Stimulated activated CD8-positive, alpha-beta memory T cell treated with anti-CD3 and anti-CD28 coated beads, Interleukin-4, amount 100 ng/mL, for 24 hours (primary cell): ENCODE measurements at places on chromosomes 12 and 14.

GRCh38 chr12:24133384-24133783 lies 183.9 kb upstream of the SOX5 start:
- no peak for DNase-seq

GRCh38 chr12:31524791-31525495 lies 66.0 kb downstream of the DENND5B start:
- DNase-seq: no peak

GRCh38 chr14:103894034-103894722 lies 34.1 kb upstream of the TDRD9 start:
- DNase-seq: no peak

DNA sequence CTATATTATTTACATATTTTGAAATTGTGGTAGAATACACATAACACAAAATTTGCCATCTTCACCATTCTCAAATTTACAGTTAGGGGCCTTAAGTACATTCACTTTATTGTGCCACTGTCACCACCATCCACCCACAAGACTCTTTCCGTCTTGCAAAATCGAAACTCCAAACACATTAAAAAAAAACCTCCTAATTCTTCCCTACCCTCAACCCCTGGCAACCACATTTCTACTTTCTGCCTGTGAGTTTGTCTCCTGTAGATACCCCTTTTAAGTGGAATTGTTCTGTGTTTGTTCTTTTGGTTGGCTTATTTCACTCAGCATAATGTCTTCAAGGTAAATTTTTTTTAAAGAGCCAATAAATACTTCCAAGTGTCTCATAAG lies 31.6 kb upstream of the AMIGO2 start:
- DNase-seq: no peak

DNA sequence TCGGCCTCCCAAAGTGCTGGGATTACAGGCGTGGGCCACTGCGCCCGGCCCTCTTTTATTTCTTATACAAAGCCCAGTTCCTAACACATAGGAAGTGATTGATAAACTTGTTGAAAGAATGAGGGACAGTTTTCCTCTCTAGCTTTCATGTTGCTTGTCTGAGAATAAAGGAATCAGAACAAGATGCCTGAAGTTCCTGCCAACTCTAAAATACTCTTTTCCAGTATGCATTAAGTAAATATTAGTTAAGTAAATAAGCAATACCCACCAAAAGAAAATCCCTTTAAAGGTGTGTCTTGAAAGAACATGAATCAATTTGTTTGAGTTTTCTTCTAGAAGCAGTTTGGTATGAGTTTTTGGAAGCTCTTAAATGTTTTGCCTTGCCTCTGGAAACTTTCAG lies 24.4 kb upstream of the CD27 start:
- DNase-seq: no peak

GRCh38 chr14:33369041-33369440 lies 430.4 kb downstream of the NPAS3 start:
- no peak for DNase-seq

DNA sequence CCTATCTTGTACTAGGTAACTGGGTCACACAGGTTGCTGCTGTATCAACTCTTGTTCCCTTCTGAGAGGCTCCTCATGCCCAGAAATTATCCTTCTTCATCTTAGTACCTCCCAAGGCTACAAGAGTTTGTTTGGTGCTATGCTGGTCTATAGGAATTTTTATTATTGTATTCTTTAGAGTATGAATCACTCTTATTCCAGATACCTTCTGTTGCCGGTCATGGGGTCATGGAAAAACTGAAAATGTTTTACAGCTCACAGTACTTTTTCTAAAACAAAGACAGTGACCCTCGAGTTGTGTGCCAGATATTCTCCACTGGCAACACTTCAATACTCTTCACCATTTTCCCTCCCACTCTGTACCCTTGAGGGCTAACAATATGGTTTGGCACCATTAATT lies 1598.0 kb upstream of the TMEM132C start:
- DNase-seq: no peak

DNA sequence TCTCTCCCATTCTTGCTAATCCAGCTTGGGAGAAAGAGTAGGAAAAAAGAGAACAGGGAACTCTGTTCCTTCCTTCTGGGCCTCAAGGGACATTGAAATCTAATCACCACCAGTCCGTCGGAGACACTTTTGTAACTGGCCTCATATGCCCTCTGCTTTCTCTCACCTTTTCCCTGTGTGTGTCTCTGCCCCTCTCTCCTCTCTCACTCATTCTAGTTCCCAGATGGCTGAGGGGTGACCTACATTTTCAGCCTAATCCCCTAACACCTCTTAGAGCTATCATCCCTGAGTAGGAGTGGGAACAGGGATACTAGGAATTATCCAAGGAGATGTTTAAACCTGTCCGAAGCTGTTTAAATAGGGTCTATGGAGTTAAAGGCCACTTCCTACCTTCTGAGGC lies 8.9 kb upstream of the PCK2 start:
- DNase-seq: no peak

GRCh38 chr12:68237619-68238018 lies 12.0 kb upstream of the IL26 start:
- no peak for DNase-seq

- no peak for DNase-seq
Measured at GRCh38 chr12:70561550-70561949, 75.7 kb downstream of the PTPRB start.

GRCh38 chr14:26863736-26864135 lies 265.9 kb upstream of the NOVA1 start:
- DNase-seq: no peak

DNA sequence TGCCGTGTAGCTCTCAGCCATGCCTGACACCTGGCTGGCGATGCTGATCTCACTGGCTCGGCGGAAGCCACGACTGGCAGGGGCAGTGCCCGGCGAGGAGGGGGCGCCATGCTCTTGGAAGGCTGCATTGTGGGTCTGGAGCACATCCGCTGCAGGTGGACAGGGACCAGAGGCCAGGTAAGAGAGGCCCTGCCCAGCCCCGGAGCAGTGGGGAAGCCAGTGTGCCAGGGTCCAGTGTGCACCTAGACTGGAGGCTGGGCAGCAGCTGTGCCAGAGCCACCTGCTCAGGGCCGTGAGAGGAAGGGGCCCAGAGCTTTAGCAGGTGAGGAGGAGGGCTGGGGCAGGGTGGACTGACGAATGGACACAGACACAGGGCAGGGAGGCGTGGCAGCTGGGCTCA lies 10.1 kb downstream of the ARL6IP4 start:
- DNase-seq: no peak

GRCh38 chr12:117361347-117361751 lies at the start of gene NOS1:
Gene NOS1 (minus strand): TSS chr12:117361626. CDS start chr12:117331069, 30,557 bp downstream.
- no peak for DNase-seq

DNA sequence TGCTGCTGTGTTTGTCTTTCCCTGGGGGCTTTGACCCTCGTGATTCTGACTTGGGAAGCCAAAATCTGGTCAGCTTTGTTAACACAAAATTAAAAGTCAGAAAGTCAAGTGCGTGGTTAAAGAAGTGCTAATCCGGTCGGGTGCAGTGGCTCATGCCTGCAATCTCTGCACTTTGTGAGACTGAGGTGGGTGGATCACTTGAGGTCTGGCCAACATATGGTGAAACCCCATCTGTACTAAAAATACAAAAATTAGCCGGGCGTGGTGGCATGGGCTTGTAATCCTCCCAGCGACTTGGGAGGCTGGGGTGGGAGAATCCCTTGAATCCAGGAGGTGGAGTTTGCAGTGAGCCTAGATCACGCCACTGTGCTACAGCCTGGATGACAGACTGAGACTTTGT lies 844.6 kb downstream of the VRK1 start:
- no peak for DNase-seq

DNA sequence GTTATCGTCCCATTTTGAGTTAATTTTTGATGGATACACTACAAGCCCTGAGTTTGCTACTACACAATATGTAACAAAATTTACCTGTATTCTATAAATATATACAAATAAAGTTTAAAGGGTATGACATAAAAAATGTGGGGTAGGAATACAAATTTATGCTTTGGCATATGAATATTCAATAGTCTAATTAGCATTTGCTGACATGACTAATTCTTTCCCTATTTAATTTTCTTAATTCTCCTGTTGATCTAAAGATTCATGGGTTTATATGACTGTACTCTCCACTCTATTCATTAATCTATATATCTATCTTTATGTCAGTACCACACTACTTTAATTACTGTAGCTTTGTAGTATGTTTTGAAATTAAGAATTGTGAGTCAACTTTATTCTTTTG lies 1840.7 kb upstream of the FLRT2 start:
- DNase-seq: no peak

- no peak for DNase-seq
Measured at GRCh38 chr12:30420561-30420960, 275.1 kb downstream of the IPO8 start.

DNA sequence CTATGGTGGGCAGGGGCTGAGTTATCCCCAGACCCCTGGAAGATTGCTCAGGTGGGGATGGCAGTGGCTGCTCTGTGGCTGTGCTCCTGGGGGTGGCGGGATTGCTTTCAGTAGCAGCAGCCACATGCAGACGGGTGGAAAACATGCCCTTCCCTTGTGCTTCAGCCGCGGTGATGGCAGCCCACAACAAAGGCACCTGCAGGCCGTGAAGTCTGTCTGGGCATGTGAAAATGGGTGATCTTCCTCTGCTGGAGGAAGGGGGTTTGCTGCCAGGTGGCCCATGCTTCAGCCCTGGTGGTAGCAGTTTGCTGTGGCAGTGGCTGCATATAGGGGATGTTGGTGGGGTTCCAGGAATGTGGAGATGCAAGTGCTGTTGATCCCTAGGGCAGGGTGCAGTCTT lies 326.2 kb upstream of the RGS6 start:
- DNase-seq: no peak

DNA sequence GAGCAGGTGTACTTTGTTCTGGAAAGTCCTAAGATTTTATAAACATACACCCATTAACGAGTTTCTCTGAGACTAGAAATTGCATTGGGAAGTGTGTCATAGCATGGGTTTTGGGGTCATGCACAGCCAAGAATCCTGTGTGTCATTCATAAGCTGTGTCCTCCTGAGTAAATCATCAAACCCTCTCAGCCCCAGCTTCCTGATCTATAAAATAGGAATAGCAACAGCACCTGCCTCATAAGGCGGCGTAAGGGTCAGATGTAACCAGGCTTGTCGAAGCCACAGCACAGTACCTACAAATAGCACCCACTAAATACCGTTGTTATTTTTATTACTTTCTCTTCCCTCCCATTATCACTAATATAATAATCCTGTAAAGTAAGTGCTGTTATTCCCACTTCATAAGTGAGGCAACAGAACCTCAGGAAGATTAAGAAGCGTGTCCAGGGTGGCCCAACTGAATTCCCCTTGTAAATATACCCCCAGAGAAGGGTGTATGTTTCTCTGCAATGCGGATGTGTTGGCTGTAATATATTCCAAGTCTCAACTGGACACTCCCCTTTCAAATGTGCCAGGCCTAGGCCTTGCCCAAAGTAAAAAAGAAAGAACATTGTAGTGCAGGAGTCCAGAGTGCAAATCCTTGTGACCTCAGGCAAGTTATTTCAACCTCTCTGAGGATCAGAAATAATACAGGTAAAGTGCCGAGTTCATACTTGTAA lies 188.3 kb upstream of the BCL2L14 start:
- DNase-seq: no peak

DNA sequence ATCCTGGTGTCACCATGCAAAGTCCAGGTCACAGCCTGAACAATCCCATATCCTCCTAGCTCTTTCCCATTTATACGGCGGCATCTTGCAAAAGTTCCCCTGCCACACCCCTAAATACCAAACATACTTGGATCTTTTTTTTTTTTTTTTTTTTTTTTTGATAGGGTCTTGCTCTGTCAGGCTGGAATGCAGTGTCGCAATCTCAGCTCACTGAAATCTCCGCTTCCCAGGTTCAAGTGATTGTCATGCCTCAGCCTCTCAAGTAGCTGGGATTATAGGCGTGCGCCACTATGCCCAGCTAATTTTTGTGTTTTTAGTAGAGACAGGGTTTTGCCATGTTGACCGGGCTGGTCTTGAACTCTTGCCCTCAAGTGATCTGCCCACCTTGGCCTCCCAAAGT lies 451.3 kb downstream of the GLT1D1 start:
- DNase-seq: no peak

DNA sequence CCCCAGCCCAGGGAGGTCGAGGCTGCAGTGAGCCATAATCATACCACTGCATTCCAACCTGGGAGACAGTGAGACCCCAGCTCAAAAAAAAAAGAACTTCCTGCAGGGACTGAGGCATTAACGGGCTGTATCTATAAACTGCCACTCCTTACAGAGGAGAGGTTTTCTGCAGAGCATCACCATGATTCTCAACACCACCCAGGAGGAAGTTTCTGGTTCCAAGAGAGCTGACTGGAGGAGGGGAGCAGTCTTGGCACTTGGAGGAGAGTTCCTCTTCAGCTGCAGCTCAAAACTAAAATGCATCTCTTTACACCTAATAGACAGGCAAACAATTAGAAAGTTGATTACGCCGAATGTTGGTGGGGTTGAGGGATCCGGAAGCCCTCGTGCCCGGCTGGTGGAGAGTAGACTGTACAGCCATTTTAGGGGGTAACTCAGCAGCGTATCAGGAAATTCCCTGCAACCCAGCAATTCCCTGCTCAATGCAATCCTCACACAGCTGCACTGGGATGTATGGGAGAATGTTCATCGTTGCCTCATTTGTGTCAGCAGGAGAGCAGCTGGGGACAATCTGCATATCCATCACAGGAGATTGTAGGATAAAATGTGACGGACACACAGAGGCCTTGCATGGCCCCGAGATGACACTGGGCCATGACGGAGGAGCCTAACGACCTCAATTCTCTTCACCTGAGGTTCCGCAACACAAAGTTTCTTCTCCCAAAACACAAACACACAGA lies 36.6 kb downstream of the ACTN1 start:
- DNase-seq: no peak

- DNase-seq: no peak
Measured at GRCh38 chr12:52248541-52249461, 15.8 kb downstream of the KRT7 start.

DNA sequence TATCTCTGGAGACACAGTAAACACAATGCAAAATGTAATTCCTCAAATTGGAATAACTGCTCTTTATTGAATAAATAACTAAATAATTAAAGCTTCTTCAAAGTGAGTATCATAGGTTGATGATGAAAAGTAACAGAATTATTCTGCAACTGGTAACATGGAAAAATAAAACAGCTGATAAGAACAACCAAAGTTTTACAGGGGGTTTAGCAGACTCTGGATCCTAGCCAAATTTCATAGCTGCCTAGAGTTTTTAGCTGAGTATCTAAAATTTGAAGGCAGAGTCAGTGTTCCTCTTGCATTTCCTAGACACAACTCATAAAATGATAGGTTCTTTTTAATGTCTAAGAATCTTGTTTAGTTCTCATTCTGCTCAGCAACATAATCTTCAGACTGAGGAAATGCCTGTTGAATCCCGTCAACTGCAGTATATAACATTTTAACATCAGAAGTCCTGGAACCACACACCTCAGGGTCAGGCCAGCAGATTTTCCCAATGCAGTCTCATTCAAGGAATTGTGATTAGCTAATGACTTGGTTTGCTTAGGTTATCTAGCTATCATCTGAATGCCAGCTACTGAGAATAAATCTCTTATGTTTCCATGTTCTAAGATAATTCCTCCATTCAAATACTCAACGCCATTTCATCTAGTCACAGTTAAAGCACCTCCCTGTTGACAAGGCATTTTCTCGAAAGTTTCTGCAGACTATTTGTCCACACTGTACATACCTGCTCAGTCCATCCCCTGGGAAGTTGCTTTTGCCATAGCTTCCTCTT lies 411.6 kb downstream of the BCAT1 start:
- DNase-seq: no peak

- no peak for DNase-seq
Measured at GRCh38 chr14:101118746-101119591, 215.4 kb upstream of the RTL1 start.

GRCh38 chr14:89507926-89508460 lies 91.0 kb upstream of the FOXN3 start:
- DNase-seq: no peak
